ENCODE measurements at places on chromosomes 4 and X.

GRCh38 chr4:173398779-173399415, at the start of gene SCRG1:
TSS of gene SCRG1 (minus strand) at chr4:173399116. CDS start at chr4:173391414, 7,702 bp downstream.
- DNase-seq, result no peak

DNA sequence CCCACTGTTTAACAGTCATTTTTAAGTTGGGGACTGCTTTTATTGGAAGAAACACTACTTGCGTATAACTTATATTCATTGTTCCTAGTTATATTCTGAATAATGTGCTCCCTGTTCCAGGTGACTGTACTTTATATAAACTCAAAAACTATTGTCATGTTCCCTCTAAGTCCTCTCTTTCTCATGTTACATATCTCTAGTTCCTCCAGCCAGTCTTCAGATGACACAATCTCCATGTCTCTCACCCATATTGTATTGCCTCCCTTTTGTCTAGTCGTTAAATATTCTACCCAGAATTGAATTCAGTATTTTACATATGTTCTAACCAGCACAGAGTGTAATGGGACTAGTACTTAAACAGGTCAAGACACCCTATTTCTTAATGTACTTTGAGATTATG, 5.3 kb downstream of the VAMP7 start:
- no peak for DNase-seq

- DNase-seq, result no peak
These were observed 7.5 kb downstream of the IL13RA1 start for GRCh38 chrX:118734909-118735308.

DNA sequence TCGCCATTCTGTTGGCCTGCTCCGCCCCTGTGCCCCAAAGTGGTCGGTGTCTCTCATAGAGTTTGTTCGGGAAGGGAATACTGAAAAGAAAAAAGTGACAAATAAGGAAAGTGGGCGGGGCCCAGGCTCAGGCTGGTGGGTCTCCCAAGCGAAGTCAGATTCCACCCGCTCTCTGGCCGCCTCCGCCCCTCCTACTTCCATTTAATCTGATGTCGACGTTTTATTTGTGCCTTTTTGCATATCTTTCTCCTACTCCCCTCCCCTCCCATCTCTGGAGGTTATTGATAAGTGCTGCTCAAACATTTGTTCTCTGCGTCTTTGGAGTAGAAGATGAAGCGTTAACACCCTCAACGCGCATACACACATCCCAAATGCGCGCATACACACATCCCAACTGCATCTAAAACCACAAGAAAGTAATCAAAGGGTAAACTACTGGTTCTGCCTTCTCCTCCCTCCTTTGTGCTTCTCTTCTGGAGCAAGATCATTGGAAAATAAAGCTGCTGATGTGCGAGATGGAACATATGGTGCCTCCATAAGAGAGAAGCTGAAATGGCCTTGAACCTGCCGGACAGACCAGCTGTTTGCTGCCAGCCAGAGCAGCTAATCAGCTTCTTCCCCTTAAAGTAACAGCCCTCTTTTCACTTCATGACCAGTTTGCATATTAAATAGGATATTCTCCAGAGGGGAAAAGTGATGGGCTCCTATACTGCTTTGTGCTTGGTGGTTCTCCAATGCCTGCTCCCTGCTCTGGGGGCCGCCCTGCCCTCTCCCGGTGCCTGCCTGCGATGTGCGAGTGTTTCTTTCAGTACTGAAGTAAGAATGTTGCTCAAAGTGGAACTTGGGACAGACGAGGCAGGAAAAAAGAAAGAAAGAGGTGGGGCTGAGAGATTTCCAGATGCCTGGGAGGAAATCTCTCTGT, 3.1 kb downstream of the MAMLD1 start:
- peak; percentile 53 for DNase-seq

DNA sequence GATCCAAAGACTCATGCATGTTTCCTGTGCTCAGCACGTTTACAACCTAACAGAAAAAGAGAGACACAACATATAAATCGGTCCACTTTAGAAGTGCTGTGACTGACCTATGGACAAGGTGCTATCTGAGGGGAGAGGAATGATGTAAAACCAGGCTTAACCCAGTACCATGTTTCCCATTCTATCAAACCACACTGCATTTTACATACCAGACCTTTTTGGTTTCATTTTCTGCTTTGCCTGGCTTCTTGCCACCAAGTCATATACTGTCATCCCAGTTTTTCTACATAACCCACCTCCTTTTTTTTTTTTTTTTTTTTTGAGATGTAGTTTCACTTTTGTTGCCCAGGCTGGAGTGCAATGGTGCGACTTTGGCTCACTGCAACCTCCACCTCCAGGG, 82.2 kb downstream of the KLF8 start:
- no peak for DNase-seq

DNA sequence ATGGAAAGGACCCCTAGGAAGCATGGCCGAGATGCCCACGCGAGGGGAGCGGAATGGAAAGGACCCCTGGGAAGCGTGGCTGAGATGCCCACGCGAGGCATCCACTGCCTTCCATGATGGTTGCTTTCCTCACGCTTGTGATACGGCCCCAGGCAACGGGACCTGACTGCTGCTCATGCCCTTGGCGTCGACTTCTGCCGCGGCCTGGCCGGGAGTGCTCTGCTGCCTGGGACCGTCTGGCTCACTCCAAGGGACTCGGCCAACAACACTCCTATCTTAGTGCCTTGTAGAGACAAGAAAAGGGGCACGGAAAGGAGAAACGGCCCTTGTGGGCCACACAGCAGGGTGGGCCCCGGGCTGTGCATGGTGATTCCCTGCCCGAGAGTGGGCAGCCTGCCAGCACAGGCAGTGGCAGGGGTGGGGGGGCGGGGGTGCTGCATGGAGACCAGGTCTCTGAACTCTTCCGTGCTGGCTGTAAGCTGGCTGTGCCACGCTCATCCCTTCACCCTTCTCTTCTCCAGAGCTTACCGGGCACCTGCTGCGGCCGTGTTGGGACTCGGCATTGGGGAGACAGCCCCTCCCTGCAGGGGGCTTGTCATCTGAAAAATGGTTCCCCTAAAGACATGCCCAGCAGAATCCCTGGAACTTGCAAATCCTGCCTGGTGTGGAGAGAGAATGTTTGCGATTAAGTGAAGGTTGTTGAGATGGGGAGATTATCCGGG, 38.6 kb upstream of the HMX1 start:
- no peak for DNase-seq

GRCh38 chr4:108311313-108311712, 142.6 kb upstream of the LEF1 start:
- no peak for DNase-seq

- no peak for DNase-seq
These were observed 5.9 kb upstream of the STIM2 start for GRCh38 chr4:26854701-26855100.

- DNase-seq, result no peak
These were observed 142.0 kb upstream of the RBPJ start for GRCh38 chr4:26178854-26179253.

DNA sequence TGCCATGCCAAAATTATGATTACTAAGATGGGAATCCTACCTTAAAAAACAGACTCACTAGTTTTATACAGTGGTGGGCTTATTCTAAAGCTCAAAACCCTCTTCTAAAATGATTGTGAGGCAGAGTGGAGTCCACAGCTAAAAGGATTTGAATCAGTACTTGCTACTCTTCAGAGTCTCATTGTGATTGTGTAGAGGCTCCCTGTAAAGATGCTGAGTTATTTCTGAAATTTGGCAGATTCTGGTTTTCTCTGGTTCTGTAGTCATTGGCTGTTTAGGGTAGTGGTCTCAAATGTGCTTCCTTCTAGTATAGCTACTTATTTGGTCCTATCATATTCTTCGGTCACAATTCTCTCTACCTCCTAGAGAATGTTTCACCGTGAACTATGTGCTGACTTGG, 104.1 kb downstream of the FBXW7 start:
- DNase-seq, result no peak

DNA sequence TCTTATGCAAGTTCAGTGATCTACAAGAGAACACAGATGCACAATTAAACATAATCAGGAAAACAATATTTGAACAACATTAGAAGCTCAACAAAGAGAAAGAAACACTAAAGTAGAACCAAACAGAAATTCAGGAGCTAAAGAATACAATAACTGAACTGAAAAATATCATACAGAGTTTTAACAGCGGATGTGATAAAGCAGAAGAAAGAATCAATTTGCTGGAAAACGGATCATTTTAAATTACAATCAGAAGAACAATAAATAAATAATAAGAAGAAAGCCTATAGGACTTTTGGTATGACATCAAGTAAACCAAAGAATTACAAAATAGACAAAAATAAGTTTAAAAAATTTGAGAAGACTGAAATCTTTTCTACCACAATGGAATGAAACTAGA, 36.3 kb upstream of the CXCL6 start:
- DNase-seq, result no peak

GRCh38 chrX:23656684-23657083, 10.6 kb upstream of the PRDX4 start:
- no peak for DNase-seq

- no peak for DNase-seq
These were observed 28.1 kb downstream of the XAGE5 start for GRCh38 chrX:52839137-52839536.

GRCh38 chr4:152997288-152997687, 61.2 kb downstream of the FHDC1 start:
- DNase-seq, result no peak

GRCh38 chrX:10618961-10619360, 1.4 kb downstream of the MID1 start:
- DNase-seq, result peak; percentile 18

Data from nephron progenitor cell (in vitro differentiated cells).